Stimulated activated CD4-positive, alpha-beta T cell treated with anti-CD3 and anti-CD28 coated beads, Interleukin-12 subunit alpha, Interleukin-12 subunit beta, amount 100 ng/mL, for 24 hours (primary cell): ENCODE measurements at places on chromosomes 1 and 21.

GRCh38 chr1:3617806-3618345 is 6.6 kb upstream of the MEGF6 start:
- no peak for DNase-seq

GRCh38 chr1:190436615-190437014 is 41.0 kb downstream of the BRINP3 start:
- DNase-seq: no peak

- DNase-seq: no peak
Observed at GRCh38 chr1:13597166-13597565, 13.5 kb downstream of the PDPN start.

GRCh38 chr1:167707942-167708341 is 13.8 kb upstream of the MPZL1 start:
- no peak for DNase-seq

DNA sequence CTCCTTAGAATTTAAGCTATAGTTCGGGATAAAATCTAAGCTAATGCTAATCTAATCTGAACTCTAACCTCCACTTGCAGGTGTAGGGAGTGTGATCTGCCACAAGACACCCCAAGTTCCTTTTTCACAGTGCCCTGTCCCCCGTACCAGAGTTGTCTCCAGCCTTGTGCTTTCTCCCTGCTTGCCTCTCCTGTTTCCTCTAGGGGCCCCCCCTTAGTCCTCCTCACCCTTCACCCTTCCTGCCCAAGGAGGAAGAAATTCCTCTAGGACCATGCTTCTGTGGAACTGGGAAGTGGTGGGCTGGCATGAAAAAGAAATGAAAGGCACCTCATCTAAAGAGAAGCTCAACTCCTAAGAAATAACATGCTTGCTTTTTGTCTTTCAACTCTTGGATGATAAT is 50.2 kb upstream of the BCL9 start:
- no peak for DNase-seq

DNA sequence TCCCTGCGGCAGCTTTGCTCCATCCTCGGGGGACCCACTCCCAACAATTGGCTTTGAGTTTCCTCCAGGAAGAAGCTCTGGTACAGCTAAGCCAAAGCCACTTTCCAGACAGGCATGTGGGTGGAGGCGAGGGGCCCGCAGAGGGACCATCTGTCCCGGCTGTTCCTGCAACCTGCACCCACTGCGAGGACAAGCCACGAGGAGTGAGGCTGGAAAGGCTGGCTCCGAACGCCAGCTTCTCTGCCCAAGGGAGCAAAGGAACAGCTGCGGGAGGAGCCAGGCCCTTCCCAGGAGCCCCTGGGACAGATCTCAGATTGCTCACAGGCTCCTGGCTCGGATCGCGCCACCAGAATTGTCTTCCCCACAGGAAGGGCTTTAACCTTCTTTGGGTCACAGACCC is 28.3 kb upstream of the PEF1 start:
- no peak for DNase-seq

- DNase-seq: no peak
Observed at GRCh38 chr1:93490357-93490756, 42.4 kb downstream of the FNBP1L start.

DNA sequence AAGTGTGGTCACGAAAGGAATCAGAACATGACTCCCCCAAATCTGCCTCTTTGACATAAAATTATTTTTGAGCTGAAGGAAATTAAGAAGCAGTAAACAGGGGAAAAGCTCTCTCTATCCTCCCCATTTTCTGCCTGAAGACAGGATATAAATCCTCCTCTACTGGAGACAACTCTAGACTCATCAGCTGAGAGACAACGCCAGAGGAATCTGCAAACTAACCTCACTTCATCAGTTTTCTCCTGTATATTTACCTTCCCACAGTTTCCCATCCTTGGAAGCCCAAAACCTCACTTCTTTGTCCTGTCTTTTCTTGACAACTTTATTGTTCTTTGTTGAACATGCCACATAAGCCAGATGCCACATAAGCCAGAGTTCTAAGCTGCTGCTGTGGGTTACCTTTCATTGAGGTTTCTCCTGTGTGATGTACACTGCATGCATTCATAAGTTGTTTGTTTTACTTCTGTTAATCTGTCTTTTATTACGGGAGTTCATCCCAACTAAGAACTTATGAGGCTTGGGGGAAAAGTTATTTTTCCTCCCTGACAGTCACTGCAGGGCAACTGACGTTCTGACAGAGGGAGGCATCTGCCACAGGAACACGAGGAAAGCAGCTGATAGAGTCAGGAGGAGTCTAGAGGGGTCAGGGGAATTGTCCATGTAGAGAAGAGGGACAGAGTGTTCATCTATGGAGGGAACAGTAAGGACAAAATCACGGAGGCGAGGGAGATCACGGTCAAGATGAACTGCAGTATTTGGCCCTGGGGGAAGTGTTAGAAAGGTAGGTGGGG is 19.2 kb downstream of the ST6GALNAC3 start:
- no peak for DNase-seq

- no peak for DNase-seq
Observed at GRCh38 chr1:151124763-151125403, 21.5 kb downstream of the SEMA6C start.

DNA sequence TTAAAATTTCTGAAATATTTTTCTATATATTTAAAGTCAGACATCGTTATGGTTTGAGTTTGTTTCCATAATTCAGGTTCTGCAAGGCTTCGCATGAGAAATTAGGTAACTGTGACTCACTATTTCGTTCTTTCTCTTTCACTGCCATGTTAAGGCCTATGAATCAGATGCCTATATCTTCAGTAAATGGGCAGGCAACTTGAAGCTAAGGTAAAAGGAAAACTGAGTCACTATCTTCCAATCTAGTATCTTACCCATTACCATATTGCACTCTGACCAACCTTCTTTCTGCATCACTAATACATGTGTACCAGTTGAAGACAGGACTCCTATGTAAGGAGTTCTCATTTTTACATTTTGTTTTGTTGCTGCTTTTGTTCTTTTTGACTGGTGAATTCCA is 37.8 kb downstream of the PYHIN1 start:
- DNase-seq: no peak

- DNase-seq: no peak
Observed at GRCh38 chr1:163173121-163173520, 29.6 kb downstream of the RGS5 start.

DNA sequence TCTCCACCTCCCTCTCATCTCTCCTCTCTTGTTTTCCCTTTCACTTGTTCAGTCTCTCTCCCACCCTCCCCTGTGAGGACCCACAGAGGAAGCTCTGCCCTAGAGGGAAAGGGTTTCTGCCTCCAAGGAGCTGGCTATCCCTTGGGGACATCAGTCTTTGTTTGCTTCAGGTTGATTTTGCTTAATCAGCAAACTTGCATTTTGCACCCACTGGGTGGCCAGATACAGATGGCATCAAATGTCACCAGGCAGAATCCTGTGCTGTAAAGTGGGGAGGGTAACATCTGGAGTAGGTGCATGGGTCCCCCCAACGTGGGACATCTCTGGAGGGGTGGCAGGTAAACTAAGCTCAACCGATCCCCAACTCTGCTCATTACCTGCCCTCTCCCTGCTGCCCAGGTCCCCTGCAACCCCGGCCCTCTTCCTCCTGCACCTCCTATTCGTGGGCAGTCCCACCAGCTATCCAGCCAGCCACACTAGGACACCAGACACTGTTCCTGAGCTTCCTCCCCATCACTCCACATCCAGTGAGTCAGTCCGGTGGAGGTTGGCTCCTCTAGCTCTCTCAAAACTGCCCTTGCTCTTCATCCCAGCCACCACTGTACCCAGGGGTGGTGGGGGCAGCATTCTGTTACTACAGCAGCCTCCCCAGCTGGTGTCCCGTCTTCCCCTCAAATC is 123.3 kb downstream of the KCNN3 start:
- DNase-seq: no peak

DNA sequence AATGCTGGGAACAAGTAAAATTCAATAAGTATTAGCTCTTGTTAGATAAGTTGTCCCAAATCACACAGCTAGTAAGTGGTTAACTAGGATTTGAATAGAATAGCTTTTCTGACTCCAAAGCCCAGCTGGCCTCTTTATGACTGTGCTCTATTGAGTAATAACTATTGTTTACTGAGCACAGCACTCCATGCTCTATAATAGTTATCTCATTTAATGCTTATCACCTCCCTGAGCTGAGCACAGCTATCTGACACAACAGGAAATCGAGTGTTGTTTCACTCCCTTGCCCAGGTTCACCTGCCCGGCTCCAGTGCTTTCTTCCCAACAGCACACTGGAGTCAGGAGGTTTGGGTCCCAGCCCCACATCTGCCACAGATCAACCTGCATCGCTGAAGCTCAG is 38.8 kb upstream of the STMN1 start:
- no peak for DNase-seq

- DNase-seq: no peak
Observed at GRCh38 chr21:43805275-43805800, 16.0 kb downstream of the RRP1 start.

- no peak for DNase-seq
Observed at GRCh38 chr1:16383888-16384287, 16.8 kb downstream of the SZRD1 start.

DNA sequence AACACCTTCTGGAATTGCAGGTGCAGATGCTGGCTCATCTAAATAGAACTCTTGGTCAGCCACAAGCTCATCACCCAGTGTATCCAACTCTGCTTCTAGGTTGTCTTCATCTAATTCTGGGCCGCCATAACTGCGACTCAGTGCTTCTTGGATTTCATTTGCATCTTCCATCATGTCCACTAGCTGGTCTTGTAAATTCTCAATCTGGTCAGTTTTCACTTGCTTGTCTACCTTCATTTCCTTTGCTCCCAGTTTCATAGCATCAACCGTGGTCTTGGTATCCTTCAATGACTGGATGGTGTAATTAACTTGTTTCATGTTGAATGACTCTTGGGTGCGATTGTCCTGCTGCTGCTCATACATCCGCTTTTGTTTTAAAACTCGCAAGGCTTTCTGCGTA is 10.3 kb downstream of the ZBED6 start:
- no peak for DNase-seq

DNA sequence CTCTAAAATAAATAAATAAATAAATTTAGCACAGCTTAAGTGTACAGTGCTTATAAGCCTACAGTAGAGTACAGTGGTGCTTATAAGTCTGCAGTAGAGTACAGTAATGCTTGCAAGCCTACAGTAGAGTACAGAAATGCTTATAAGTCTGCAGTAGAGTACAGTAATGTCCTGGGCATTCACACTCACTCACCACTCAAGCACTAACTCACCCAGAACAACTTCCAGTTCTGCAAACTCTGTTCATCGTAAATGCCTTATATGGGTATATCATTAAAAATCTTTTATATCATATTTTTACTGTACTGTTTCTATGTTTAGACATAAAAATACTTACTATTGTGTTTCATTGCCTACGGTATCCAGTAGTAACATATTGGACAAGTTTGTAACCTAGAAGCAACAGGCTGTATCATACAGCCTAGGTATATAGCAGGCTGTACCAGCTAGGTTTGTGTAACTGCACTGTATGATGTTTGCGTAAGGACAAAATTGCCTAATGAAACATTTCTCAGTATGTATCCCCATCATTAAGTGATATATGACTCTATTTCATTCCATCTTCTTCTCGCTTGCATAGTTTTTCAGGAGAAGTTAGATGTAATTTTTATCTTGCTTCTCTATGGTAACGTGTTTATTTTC is 14.0 kb upstream of the S100B start:
- no peak for DNase-seq

DNA sequence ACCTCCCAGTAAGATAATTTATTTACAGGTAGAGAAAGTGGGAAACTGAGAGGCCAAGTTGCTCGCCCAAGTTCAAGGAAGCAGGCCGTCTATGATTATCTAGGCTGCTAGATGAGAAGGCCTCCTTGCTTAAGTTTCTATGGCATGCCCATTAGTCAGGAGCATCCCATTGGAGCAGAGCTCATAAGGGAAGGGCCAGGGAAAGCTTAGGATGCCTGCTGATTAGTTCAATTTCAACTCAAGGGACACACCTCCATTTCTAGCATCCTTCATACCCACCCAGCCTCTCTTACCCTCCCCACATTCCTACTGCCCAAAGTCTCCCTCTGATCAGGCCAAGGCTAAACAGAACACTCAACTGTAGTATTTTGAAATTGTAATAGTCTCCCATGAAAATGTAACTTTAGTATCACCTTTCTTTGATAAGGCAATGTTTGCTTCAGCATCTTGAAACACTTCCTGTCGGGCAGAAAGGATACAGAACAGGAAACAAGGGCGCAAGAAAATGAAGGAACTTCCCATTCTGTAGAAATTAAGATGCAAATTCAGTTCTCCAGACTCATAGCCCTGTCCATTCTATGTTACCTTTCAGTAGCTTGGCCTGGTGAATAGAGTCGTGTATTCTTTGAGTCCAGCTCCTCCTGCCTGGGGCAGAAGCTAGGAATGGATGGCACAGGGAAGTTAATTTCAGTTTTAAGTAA is 46.3 kb upstream of the TARBP1 start:
- DNase-seq: no peak

- DNase-seq: no peak
Observed at GRCh38 chr21:45709173-45709572, 65.6 kb downstream of the PCBP3 start.

DNA sequence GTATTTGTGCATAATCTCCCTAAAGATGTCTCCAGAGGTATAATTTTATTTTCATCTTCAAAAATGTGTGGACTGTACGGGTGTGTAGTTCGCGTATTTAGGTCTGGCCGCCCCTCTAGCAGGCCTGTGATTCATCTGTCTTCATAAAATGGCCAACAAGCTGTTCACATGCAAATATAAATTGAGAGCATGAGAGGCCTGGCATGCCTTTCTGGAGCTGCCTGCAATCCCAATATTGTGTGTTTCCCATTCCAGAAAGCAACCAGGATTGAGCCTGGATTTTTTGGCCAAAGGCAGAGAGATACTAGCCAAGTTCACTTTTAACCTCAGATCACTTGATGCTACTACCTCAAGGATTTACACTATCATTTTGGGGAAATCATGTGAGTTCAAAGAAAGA is 197.2 kb downstream of the NFIA start:
- DNase-seq: no peak

- DNase-seq: no peak
Observed at GRCh38 chr21:41374177-41374712, 12.4 kb downstream of the MX2 start.

DNA sequence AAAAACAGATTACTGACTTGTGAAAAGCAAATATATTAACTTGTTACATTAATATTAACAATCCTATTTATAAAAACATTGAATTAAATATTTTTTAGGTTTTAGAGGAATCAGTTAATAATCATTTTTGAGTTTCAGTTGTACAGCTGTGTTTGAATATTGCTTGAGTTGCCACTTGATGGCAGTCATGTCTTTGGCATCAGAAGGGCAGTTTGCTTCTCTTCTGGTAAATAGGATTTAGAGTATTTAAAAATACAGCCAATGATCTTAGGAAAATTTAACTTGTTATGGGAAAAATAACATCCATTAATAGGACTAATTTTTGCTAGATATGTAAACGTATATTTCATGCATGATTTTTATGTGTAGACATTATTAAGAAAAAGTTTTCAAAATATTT is 234.1 kb downstream of the NCAM2 start:
- no peak for DNase-seq

DNA sequence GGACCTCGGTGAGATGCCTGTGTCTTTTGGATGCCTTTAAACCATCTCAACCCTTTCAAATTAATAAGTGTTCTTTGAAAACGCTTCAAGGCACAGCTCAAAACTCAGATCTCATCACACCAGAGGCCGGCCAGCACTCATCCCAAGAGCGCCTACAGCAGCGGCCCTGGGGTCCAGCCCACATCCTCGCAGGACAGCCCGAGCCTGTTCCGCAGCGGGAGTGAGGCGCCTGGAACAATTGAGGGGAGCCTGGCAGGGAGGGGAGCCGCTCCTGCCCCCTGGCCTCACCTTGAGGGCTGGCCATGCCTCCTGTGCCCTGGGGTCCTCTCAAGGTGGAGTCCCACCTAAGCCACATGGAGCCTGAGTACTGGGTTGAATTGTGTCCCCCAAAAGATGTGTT is 37.9 kb downstream of the ACOT7 start:
- DNase-seq: no peak

GRCh38 chr1:191279266-191279800 is 801.7 kb upstream of the BRINP3 start:
- no peak for DNase-seq
